ENCODE measurements at places on chromosomes 6 and 20.

GRCh38 chr20:17661121-17661744 lies 20.8 kb downstream of the RRBP1 start:
- no peak overlapping the region for H3K27ac ChIP-seq
- DNase-seq = no peak
- H3K36me3 ChIP-seq = peaks cover 23% of the 10 kb centered on the region
- H3K4me1 ChIP-seq = peaks cover 43% of the 10 kb centered on the region

GRCh38 chr6:129648819-129649491 lies 61.0 kb downstream of the ARHGAP18 start:
- H3K36me3 ChIP-seq = no peaks in the 10 kb centered on the region
- no peak overlapping the region for H3K4me3 ChIP-seq
- H3K27ac ChIP-seq = no peak overlapping the region

GRCh38 chr6:149201068-149201655 lies 116.3 kb upstream of the TAB2 start:
- no peak for DNase-seq
- H3K27me3 ChIP-seq = no peaks in the 10 kb centered on the region
- no peak overlapping the region for H3K4me3 ChIP-seq

- peaks cover 3% of the 10 kb centered on the region for H3K4me1 ChIP-seq
- H3K27ac ChIP-seq = no peak overlapping the region
- H3K4me3 ChIP-seq = no peak overlapping the region
These were observed 96.8 kb upstream of the SCGN start for GRCh38 chr6:25555188-25555587.

DNA sequence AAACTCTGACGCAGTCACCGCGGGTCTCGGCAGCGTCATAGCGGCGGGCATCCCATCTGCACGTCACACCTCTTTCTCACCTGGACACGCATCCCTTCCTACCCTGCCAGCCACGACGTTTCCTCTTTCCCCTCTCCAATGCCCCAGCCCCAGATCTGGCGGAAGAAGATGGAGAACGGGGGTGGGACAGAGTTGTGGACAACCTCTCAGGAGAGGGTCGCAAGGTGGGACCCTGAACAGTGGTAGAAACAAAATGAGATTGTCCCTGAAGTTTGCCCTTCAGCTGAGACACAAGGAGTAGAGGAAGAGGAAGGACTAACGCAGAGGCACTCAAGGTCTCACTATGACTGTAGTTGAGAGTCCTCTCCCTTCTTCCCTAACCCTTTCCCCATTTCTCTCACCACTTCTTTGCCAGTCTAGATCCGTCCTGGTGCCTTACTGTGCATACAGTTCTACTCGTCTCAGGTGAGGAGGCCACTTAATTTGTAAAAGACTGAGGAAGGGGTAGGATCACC lies 562 bp downstream of the TRIM39 start:
- no peak for DNase-seq
- peaks cover 86% of the 10 kb centered on the region for H3K36me3 ChIP-seq
- H3K27me3 ChIP-seq = no peaks in the 10 kb centered on the region
- peak overlapping the region; percentile 89 for H3K4me3 ChIP-seq

DNA sequence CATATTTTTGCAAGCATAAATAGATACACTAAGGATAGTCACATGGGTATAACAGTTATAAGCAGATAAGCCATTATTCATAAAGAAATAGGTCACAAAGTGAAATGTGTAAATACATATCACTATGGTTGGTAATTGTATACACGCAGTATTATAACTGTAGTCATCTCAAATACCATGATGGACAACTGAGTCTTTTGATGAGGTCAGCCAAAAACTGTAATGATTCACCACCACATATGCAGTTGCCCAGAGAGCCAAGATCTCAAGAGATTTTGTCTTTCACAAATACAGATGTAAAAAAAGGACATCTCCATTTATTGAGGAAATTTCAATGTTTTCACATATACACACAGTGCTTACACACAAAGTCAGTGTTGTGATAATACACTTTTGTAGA lies 28.3 kb downstream of the ZNF292 start:
- no peak overlapping the region for H3K4me3 ChIP-seq
- no peak for DNase-seq
- H3K27me3 ChIP-seq = no peaks in the 10 kb centered on the region
- peaks cover 73% of the 10 kb centered on the region for H3K36me3 ChIP-seq

DNA sequence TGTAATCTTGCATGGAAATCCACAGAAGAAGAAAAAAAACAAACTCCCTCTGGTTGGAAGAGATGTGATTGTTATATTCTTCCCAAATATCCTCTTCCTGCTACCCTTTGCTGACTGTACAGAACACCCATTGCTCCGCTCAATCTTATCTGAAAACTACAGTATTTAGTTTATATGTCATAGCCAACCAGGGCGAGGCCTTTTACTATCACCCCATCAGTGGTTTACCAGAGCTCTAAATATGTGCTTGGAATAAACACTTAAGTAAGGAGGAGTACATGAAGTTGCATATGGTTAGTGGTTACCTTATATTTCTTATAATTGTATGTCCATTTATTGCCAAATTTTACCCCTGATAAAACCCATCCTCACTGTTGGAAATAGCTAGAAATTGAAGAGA lies 12.2 kb downstream of the PRL start:
- H3K27me3 ChIP-seq = no peaks in the 10 kb centered on the region
- H3K4me1 ChIP-seq = no peaks in the 10 kb centered on the region
- DNase-seq = no peak
- no peak overlapping the region for H3K4me3 ChIP-seq
- H3K27ac ChIP-seq = no peak overlapping the region

DNA sequence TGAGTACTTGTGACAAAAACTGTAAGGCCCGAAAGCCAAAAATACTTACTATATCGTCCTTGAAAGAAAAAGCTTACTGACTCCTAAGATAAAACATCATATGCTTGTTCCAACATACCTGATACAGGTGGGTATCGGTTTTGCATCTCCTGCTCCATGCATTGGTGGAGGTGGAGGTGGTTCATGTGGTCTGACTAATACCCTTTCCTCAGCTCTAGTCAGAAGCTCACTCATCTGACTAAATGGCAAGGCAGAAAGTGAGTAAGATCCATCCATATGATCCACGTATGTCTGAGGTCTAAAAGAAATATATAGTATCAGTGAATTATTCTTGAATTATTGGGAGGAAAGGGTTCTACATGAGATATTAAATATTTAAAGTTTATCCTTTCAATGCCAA lies 76.2 kb downstream of the WASF1 start:
- DNase-seq = no peak
- H3K36me3 ChIP-seq = no peaks in the 10 kb centered on the region
- H3K27ac ChIP-seq = no peak overlapping the region
- no peaks in the 10 kb centered on the region for H3K4me1 ChIP-seq

GRCh38 chr6:55734256-55734655 lies 141.1 kb downstream of the BMP5 start:
- H3K4me3 ChIP-seq = no peak overlapping the region
- no peaks in the 10 kb centered on the region for H3K36me3 ChIP-seq
- H3K27me3 ChIP-seq = no peaks in the 10 kb centered on the region
- H3K4me1 ChIP-seq = no peaks in the 10 kb centered on the region
- no peak for DNase-seq
- H3K27ac ChIP-seq = no peak overlapping the region

DNA sequence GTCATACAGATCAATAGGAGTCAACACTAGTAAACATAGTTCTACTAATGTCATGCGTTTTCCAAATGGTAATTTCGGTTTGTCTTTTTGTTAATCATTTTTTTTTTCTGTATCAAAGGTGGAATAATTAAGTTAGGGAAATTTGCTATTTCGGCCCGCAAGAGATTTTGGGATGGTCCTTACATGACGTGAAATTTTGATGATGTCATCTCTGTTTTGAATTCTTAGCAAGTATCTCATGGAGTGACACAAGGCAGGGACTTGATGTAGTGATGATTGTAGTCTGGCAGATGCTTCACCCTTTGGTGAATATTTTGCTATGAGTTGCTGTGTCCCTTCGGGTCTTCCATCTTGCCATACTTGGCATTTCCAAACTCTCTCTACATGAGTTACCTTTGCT lies 608.0 kb downstream of the BCKDHB start:
- no peaks in the 10 kb centered on the region for H3K4me1 ChIP-seq
- DNase-seq = no peak
- H3K36me3 ChIP-seq = no peaks in the 10 kb centered on the region
- H3K4me3 ChIP-seq = no peak overlapping the region
- no peak overlapping the region for H3K27ac ChIP-seq

DNA sequence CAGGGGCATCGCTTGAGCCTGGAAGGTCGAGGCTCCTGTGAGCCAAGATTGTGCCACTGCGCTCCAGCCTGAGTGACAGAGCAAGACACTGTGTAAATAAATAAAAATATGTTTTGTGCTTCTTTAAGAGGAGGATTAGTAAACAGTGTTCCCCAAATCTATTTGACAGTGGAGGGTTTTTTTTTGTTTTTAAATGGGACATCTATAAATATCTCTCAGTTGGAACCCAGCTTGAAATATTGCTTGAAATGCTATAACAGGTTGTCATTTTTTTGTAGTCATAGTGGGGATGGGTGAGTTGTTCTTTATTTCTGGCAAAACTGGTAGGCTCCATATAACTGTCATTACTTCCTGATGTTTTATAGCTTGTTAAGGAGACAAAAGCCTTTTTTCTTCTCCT lies 54.3 kb downstream of the CARMIL1 start:
- H3K27me3 ChIP-seq = no peaks in the 10 kb centered on the region
- no peak for DNase-seq
- H3K36me3 ChIP-seq = no peaks in the 10 kb centered on the region
- H3K4me1 ChIP-seq = peaks cover 16% of the 10 kb centered on the region
- H3K4me3 ChIP-seq = no peak overlapping the region

GRCh38 chr6:160519603-160520042 lies 144.5 kb downstream of the LPA start:
- peak overlapping the region; percentile 84 for H3K4me3 ChIP-seq
- H3K4me1 ChIP-seq = peaks cover 34% of the 10 kb centered on the region

DNA sequence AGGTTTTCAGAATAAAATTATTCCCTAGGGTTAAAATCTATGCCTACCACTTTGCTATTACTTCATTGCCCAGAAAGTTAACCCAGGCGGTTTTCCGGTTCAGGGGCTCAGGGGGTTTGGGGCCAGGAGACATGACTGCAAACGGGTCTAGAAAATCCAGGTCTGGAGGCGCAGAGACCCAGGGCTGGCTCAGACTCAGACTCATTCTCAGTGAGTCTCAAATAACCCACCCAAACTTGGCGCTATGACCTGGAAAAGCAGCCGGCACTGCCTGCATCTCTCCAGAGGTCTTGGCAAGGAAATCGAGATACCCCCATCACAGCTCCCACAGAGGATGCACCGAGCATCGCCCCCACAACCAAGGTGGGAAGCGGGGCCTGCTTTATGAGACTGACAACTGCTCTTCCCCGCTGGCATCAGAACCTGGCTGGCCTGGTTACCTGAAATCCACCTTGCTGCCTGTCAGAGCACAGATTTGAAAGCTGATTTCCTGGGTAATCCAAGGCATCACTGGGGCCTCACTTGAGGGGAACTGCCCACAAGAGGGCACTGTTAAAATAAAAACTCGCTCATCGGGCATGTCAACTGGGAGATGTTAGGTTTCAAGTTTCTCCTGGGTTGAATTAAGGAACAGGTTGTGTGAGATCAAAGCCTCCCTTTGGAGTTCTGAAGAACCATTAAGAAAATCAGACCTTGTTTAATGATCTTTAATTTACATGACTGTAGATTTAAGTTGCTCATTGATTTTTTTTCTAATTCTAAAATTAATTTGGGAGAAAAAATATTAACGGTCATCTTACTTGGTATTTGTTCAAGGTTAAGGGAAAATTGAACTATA lies 55.1 kb downstream of the KIF16B start:
- no peaks in the 10 kb centered on the region for H3K27me3 ChIP-seq
- peaks cover 4% of the 10 kb centered on the region for H3K4me1 ChIP-seq
- H3K27ac ChIP-seq = no peak overlapping the region
- H3K4me3 ChIP-seq = no peak overlapping the region
- DNase-seq = no peak

DNA sequence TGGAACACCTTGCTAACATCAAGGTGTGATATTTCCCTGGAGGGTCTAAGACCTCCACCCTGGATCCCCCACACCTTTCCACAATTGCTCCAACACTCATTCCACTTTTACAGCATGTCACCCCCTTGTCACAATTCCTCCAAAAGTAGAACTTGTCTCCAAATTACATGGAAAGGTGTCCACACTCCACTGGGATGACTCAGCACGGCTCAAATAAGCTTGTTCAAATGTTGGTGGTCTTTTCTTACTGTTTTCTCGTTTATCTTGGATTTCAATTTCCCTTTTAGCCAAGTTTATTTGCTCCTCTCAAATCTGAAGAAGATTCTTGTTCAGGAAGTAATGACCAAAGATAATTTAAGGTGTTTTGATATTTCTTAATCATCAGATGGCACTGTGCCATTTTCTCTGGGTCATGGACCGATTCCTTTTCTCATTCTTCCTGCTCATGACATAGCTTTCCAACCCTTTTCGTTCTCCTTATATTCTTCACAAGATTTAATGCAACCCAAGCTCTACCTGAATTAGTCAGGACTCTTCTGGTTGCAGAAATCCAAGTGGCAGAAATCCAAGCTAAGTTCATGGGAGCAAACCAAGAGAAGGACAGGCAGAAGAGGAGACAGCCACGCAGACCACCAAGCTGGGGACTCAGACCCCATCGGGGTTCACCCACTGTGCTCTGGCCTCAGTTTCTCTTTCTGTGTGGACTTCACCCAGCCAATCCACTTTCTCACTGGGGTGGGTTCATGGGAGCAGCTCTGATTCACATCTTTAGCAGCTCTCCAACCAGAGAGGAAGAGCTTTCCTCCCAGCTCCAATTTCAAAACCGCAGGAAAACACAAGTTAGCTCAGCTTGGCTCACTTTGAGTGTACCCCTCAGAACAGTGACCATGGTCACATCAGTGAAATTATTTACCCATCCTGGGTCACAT lies 110.5 kb upstream of the CDYL start:
- no peaks in the 10 kb centered on the region for H3K36me3 ChIP-seq
- H3K4me3 ChIP-seq = no peak overlapping the region
- H3K4me1 ChIP-seq = no peaks in the 10 kb centered on the region
- H3K27me3 ChIP-seq = peaks cover 10% of the 10 kb centered on the region

DNA sequence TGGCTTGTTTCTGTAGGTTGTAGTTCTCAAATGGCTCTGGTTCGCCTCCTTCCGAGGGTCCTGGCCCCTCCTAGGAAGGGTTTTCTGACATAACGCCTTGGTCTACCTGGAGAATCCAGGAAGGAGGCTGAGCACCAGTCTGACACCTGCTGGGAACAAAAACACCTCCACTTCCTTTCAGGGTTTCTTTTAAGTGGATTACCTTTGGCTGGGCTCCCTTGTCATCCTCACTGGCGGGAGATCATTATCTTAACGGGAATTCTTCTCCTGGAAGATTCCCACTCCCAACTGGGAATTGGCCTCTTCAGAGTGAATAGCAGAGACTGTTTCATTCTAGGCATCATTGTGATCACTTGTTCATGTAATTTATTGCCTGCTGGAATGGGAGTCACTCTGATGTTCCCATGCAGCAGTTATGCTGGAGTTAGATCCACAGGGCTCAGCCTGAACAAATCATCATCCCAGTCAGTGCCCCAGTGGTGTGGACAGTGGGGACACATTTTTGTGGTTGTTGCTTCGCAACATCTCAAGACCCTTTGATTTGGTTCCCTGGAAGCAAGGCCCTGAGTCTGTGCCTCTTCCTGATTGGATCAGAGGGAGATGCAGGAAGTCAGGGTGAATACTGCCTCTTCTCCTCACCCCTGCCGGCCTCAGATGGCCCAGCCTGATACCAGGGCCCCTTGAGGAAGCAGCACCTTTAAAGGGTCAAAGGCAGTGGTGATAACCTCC lies 49.1 kb downstream of the LYRM2 start:
- H3K27ac ChIP-seq = no peak overlapping the region
- no peak overlapping the region for H3K4me3 ChIP-seq
- no peak for DNase-seq
- H3K4me1 ChIP-seq = no peaks in the 10 kb centered on the region
